ENCODE measurements at places on chromosomes 11 and 22. TPM values are rescaled to one million over a fixed set of nuclear protein-coding genes. Genes with fewer than 3 reads are reported as not detected.
A peak's percentile ranks its signal among the peaks of the same experiment; 100 is the strongest.

Gene CSRP3
- total RNA-seq: not detected

Gene CREB3L1
- total RNA-seq: 4.6 TPM

DNA sequence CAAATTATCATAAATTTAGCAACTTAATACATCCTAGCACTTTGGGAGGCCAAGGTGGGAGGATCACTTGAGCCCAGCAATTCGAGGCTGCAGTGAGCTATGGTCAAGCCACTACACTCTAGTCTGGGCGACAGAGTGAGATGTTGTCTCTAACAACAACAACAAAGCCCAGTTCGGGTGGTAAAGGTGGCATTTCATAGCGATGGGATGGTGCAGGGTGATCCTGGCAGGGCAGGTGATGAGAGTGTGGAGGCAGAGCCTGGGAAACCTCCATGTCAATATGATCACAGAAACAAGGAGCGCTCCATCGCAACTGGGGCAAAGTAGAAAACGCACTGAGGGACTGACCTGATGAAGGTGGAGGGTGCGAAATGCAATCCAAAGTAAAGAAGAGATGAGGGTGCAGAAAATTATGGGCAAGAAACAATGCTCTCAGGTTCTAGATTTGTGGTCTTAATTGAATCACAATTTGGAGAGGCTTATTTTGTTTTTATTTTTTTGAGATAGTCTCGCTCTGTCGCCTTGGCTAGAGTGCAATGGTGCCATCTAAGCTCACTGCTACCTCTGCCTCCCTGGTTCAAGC, 32.8 kb upstream of the CLDN5 start:
- no peak for DNase-seq

- DNase-seq: no peak
These were observed 945.7 kb downstream of the DLG2 start for GRCh38 chr11:84681456-84681855.

DNA sequence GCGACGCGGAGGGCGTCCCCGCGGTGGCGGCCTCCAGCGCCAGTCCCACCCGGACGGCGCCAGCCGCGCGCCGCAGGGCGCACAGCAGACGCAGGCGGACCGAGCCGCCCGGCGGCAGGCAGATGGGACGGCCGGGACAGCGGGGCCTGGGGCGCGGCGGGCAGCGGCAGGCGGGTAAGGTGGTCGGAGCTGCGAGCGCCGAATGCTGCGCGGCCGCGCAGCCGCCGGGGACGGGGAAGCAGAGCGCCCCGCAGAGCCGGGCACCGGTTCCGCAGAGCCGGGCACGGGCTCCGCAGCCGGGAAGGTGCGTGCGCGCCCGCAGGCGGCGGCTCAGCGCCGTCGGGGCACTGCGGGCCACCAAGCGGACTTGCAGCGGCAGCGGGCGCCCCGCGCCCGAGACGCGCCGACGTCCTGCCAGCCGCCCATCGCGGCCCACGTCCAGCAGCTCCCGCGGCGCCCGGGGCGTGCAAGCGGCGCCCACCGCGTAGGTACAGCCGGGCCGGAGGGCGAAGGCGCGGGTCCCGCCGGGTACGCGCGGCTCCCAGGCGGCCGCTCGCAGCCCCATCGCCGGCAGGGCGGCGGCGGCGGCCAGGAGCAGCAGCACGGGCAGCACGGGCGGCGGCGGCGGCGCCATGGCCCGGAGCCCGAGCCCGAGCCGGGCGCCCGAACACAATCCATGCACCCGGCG, 739 bp downstream of the CELSR1 start:
- peak; percentile 51 for DNase-seq

Gene SLC22A24
- not detected for total RNA-seq

GRCh38 chr22:42745118-42745517, 24.4 kb upstream of the A4GALT start:
- peak; percentile 79 for DNase-seq

Gene ASPHD2
- total RNA-seq: 3.9 TPM

DNA sequence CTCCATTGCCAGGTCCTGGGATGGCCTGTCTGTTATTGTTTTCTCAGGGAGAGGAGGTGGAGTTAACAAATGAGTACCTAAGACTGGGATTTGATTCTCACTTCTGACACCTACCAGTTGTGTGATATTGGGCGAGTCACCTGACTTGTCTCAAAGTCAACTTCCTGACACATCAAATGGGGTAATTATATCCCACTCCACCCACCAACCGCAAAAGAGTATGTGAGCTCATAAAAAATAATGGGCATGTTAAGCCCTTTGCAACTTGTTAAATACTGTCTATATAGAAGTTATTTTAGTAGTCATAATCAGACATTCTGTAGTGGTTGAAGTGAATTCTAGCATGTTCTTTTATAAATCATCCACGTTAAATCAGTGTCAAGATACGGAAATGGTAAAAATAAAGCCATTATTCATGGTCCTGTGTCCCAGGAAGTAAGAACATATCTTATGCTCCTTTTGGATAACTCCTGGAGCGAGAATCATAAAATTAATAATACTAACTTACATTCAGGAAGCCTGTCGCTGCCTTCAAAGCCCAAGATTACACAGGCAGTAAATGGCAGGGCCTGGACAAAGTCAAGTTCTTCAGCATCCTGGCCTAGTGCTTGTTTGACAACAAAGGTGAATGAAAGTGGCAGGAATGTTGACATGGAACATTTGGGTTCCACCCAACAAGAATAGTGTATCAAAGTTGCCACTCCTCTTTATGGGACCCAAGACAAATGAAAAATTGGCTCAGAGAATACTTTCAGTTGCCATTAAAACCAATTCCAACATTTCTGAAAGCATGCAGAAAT, 54.3 kb downstream of the SYTL2 start:
- DNase-seq: peak; percentile 5

Gene NOX4
- total RNA-seq: 6.8 TPM

Gene KRTAP5-7
- total RNA-seq: not detected

- DNase-seq: no peak
These were observed 509.4 kb upstream of the RAG2 start for GRCh38 chr11:37107415-37107814.

- DNase-seq: no peak
These were observed 27.2 kb upstream of the KIRREL3 start for GRCh38 chr11:127027789-127028188.

GRCh38 chr22:20542736-20543135, 35.3 kb downstream of the MED15 start:
- no peak for DNase-seq

DNA sequence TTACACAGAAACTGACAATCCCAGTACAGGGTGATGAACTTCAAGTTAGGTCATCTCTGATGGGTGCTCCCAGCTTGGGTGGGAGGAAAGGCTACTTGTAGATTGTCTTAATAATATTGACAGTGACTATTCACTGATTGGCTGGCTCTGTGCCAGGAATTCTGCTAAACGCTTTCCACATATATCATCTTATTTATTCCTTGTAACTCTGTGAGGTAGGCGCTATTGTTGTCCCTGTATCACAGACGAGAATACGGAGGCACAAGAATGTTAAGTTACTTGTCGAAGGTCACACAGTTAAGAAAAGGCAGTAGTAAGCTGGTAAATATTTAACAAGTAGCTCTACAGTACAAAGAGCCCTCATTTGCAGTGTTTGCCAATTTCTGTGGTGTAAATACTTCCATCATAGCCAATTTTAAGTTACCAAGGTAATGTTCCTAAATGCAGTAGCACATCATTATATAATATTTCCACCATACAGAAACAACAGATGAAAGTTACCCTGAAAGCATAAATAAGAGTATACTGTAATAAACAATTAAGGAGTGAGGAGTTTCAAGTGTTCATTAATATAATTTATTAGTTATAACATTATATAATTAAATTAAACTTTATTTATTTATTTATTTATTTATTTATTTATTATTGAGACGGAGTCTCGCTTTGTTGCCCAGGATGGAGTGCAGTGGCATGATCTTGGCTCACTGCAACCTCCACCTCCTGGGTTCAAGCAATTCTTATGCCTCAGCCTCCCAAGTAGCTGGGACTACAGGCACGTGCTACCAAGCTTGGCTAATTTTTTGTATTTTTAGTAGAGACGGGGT, 11.5 kb upstream of the TIMP3 start:
- no peak for DNase-seq

GRCh38 chr11:11351042-11351586, 1.9 kb downstream of the CSNK2A3 start:
- DNase-seq: no peak

GRCh38 chr11:22331771-22332170, 6.4 kb upstream of the SLC17A6 start:
- no peak for DNase-seq

Gene MS4A4A
- not detected for total RNA-seq

DNA sequence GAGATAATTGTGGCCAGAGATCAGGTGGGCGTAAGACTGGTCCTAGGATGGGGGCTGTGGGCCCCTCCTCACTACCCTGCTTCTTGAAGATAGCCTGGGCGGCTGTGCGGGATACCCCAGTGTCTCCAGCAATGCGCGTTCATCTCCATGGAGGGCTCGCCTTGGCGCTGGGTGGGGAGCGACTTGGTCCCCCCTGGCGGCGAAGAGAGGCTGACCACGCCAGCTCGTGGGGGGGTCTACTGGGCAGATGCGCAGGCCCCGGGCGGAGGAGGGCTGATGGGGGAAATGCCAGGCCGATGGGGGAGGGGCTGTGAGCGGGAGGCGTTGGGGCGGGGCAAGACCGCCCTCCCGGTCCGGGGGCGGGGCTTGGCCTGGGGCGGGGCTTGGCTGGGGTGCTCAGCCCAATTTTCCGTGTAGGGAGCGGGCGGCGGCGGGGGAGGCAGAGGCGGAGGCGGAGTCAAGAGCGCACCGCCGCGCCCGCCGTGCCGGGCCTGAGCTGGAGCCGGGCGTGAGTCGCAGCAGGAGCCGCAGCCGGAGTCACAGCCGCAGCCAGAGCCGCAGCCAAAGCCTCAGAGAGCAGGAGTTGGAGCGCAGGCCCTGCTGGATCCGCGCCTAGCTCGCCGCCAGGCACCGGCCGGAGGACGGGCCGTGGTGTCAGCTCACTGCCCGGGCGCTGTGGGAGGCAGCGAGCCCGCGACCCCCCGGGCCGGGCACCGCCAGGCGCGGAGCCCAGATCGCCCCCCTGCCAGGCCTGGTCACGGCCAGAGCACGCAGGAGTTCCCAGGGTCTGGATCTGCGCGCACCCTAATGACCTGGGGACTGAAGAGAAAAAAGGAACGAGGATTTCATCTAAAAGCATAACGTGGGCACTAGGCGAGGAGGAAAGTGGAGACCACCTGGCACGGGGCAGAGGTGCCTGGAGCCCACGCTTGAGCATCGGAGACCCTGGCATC, at the start of gene SLC35E4:
Gene SLC35E4 (plus strand): TSS at position 509 of the 953 bp plus-strand sequence. CDS start 670 bp downstream, outside the sequence.
- DNase-seq: peak; percentile 95

DNA sequence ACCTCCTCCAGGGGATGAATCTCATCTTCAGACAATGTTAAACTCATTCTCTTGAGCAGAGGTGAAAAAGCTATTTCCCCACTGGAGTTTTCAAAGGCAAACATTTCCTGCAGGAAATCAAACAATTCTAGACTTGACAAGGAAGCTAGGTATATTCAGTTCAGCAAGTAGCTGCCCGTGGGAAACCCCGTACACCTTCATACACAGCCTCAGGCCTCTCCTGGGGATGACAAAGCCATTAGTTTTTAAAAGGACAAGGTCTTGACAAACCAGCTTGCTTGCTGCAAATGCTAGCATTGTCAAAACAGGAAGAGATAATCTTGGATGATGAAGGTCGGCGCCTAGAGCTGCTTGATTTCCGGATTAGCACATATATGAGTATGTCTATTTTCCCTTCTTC, 1630.8 kb upstream of the TENM4 start:
- no peak for DNase-seq

DNA sequence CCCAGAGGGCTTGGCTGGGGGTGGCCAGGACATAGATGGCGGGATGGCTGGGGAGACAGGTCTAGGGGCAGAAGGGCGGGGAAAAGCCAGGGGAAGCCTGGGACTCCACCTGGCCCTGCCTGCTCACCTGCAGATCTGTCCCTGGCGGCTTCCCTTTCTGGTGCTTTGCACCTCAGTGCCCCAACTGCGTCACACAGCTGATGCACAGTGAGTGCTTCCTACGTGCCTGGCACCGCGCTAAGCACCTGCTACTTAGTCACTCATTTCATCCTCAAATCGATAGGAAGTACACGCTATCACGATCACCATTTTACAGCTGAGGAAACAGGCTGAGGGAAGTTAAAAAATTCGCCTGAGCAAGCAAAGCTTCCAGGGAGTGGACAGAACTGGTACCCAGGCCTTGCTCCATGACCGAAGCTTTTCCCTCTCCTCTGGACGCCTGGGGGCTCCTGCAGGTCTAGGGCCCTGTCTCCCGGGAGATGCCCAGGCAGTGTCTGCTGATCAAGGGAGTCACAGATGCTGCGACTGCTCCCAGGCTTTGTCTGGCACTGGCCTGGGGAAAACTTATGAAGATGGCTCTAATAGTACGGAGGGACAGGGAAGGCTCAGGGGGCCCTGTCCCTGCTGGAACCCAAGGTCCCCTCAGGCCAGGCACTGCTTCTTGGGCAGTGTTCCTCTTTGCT, 63.0 kb upstream of the TTLL12 start:
- no peak for DNase-seq

Gene SERHL2
- total RNA-seq: 1.3 TPM

Gene CARD18
- total RNA-seq: 0.80 TPM

Gene POU2AF1
- total RNA-seq: not detected

GRCh38 chr11:8871962-8872361, 39.0 kb upstream of the AKIP1 start:
- DNase-seq: no peak

Gene SGSM1
- not detected for total RNA-seq

DNA sequence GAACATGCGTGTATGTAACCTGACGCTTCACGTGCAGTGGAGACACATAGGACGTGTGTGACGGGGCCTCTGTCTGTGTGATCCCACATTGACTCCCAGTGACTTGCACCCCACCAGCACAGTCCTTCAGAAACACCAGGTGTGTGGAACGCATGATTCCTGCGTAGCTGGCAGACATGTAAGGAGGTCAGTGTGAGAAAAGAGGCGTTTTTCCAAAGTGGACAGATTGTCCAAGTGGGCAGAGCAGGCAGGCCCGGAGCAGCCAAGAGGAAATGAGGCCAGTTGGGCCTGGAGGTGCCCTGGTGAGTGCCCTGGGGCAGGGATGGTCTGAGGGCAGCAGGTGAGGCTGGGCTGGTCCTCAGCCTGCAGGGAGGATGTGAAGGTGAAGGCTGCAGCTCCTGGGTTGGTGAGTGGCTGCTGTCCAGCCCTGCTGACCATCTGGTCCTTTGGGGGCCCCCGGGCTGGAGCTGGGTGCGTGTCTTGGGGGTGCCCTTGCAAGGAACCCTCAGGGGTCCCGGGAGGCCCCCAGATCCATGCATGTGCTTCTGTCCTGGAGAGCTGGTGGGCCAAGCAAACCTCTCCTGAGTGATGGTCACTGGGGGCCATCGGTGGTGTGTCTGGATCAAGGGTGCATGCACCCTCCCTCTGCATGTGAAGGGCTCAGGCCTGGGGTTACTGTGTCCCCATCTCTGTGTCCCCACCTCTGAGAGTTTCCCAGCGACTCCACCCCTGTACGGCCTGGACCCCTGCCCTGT, 26.6 kb downstream of the SHANK3 start:
- DNase-seq: no peak

DNA sequence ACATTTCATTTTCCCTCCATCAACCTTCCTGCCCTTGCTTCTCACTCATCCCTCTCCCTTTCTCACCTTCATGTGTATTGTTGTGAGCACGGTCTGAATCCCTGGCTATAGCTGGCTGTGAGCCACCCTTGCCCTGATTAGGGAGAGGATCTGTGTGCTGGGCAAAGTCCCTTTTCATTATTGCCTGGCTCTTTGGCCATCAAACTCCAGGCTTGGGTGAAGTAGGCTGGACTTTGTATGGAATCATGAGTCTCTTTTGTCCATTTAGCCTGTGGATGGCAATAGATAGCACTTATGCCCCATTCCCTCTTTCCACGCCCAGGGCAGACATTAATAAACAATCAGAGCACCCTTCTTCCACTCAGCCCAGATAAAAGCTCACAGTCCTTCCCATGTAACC, 6.7 kb downstream of the MYO18B start:
- no peak for DNase-seq

Gene RFPL1
- total RNA-seq: not detected

GRCh38 chr11:11396301-11397035, 43.4 kb upstream of the CSNK2A3 start:
- DNase-seq: peak; percentile 82

Gene SMTN
- total RNA-seq: 163 TPM
